ENCODE measurements at places on chromosomes 16 and 17. TPM values are rescaled to one million over a fixed set of nuclear protein-coding genes. Genes with fewer than 3 reads are reported as not detected.

DNA sequence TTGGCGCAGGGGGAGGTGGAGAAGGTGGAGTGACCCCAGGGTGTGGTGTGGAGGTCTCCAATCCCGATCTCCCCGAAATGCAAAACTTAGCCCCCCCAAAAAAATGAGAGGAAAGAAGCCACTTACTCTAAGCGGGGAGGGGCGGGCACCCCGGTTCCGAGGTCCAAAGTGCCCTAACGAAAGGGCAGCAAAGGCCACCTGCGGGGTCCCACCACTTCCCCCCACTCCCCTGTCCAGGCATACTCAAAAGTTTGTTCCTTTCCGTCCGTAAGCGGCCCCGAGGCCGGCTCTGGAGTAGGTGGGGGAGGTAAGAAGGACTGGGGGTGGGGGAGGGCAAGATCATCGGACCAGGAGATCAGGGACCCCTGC, 1.1 kb downstream of the TOX3 start:
- H3K4me3 ChIP-seq, result no peak overlapping the region
- no peaks in the 10 kb centered on the region for H3K36me3 ChIP-seq
- no peaks in the 10 kb centered on the region for H3K4me1 ChIP-seq
- no peak overlapping the region for H3K27ac ChIP-seq
- DNase-seq, result no peak
- peaks cover 40% of the 10 kb centered on the region for H3K27me3 ChIP-seq

DNA sequence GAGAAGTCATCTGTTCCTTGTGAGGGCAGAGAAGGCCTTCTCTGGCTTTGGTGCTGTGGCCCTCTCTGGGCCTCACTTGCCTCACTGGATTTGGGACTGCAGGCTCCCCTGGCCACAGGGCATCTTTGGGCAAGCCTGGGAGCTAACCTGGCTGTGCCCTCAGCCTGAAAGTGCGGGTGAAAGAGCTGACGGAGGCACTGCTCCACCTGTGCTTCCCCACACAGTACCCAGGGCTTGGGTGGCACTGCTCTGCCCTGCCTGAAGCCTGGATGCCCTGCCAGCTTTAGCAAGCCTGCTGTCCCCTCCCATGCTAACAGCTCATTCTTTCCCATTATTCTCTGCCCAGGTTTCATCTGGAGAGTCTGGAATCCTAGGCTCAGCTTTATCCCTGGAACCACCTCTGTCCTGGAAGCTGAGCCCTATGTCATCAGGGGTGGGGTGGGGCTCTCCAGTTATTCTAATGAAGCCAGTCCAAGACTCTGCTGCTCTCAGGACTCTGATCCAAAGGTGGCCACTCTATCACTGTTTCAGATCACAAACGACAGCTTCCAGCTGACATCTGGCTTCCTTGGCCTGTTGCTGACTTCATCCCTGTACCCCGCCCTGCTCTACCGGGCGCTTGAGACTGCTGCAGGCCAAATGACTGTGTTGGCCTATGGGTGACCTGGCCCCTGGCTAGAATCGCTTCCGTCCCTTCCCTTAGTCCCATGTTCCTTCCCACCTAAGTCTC, 29.3 kb downstream of the HIC1 start:
- H3K36me3 ChIP-seq, result peaks cover 25% of the 10 kb centered on the region
- DNase-seq, result no peak
- H3K4me1 ChIP-seq, result peaks cover 80% of the 10 kb centered on the region
- no peak overlapping the region for H3K4me3 ChIP-seq

DNA sequence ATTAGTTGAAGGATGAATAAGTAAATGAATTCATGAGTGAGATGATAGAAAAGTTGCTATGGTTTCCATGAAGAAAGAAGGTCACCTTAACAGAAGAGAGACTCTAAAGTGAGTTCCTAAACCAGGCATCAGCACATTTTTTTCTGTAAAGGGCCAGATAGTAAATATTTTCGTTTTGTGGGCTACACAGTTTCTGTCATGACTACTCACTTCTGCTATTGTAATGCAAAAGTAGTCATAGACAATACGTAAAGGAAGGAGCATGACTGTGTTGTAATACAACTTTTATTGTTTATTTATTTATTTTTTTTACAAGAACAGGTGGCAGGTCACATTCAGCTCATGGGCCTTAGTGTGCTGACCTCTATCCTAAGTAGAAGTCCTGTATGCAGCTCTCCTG, 426.1 kb upstream of the DYNLRB2 start:
- H3K4me1 ChIP-seq, result no peaks in the 10 kb centered on the region
- no peak for DNase-seq
- H3K36me3 ChIP-seq, result no peaks in the 10 kb centered on the region
- no peak overlapping the region for H3K4me3 ChIP-seq

- no peak for DNase-seq
- peak overlapping the region; percentile 80 for H3K27ac ChIP-seq
- H3K4me3 ChIP-seq, result peak overlapping the region; percentile 83
- peaks cover 38% of the 10 kb centered on the region for H3K4me1 ChIP-seq
Observed at GRCh38 chr16:53433509-53433908, 762 bp upstream of the RBL2 start.

- no peak for DNase-seq
- H3K4me1 ChIP-seq, result no peaks in the 10 kb centered on the region
- H3K27me3 ChIP-seq, result no peaks in the 10 kb centered on the region
- no peak overlapping the region for H3K27ac ChIP-seq
- peaks cover 26% of the 10 kb centered on the region for H3K36me3 ChIP-seq
Observed at GRCh38 chr17:37098910-37099664, 150.3 kb downstream of the AATF start.

DNA sequence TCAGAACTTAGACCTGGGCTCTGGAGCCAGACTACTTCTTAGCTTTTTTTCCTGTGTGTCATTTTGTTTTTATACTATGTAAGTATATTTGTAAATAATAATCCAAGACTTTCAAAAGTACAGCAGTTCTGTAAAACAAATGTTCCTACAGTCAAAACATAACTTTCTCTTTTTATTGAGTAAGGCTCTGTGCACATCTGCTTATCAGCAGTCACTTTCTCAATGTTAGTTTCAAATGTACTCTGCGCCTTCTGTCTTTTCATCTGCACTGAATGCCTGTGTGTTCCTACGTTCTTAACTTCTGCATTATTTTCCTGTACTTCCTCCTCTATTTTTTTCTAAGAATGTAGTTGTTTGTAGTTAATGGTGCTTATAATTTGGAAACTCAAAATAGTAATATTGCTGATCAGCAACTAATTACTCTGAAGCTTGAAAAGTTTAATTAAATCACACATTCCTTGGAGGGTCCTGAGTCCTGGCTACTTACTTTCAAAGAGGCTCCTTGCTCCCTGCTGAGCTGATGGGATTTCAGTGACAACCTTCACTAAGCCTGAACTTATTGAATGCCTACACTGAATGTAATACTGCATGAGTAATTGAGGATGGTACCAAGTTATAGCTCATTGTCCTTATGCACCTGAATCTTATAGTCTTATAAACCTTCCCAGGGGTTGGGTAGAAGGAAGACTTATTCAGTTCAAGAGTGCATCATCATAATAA, 329.9 kb downstream of the KCNJ2 start:
- H3K27ac ChIP-seq, result no peak overlapping the region
- H3K36me3 ChIP-seq, result no peaks in the 10 kb centered on the region
- DNase-seq, result no peak

DNA sequence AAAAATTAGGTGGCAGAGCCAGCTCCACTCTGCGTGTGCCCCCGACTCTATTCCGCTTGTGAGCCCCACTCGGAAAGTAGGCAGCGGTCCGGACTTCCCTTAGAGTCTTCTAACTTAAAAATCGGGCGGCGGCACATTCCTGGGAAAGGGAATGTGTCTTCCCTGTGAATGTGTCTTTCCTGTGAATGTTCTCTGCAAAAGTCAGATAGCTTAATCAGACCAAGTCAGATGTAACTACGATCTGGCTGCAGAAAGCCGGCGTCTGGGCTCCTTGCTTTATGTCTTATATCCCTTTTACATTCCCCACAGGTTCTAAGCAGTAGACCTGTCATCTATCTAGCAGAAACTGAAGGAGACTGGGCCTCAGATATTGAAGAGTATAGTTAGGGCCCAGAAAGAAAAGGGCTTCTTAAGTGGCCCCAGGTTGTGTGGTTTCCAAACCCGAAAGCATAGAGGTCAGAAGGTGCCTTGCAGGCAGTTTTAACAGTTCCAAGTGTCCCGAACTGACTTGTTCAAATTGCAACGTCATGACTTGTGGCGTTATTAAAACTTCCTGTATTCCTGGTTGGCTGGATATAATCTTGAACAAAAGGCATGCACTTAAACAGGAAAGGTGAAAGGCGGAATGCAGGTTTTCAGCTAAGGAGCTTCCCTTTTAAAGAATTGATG, 601 bp downstream of the PHKB start:
- peaks cover 53% of the 10 kb centered on the region for H3K4me1 ChIP-seq
- peak overlapping the region; percentile 90 for H3K27ac ChIP-seq
- H3K27me3 ChIP-seq, result no peaks in the 10 kb centered on the region
- peaks cover 26% of the 10 kb centered on the region for H3K36me3 ChIP-seq
- H3K4me3 ChIP-seq, result peak overlapping the region; percentile 90

- peaks cover 28% of the 10 kb centered on the region for H3K36me3 ChIP-seq
- H3K27me3 ChIP-seq, result no peaks in the 10 kb centered on the region
- no peak overlapping the region for H3K27ac ChIP-seq
- peaks cover 6% of the 10 kb centered on the region for H3K4me1 ChIP-seq
- H3K4me3 ChIP-seq, result no peak overlapping the region
Observed at GRCh38 chr16:84499638-84500037, 4.8 kb downstream of the MEAK7 start.

DNA sequence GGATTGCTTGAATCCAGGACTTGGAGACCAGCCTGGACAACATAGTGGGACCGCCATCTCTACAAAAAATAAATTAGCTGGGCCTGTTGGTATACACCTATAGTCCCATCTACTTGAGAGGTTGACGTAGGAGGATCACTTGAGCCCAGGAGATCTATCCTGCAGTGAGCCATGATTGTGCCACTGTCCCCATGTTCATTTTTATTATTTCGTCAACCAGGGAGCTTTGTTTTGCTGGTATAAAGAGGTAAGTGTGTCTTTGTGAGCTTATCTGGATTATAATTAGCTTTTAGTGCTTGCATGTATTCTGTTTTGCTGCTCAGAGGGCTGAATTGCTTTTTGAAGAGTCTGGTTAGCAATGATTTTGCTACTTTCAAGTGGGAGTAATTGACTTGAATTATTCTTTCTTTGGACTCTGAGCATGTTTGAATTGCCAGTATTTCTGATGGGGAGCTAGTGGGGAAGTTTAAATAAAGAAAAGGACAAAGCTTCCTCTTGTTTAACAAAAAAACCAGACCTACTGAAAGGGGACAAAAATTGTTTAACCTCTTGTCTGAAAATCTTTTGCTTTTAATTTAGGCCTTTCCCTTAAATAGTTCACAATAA, 31.6 kb upstream of the BCAS3 start:
- H3K4me1 ChIP-seq, result peaks cover 15% of the 10 kb centered on the region
- H3K27ac ChIP-seq, result no peak overlapping the region
- peaks cover 21% of the 10 kb centered on the region for H3K36me3 ChIP-seq

GRCh38 chr17:35877345-35878029, 2.7 kb downstream of the CCL5 start:
- H3K36me3 ChIP-seq, result peaks cover 22% of the 10 kb centered on the region
- DNase-seq, result no peak
- H3K27me3 ChIP-seq, result no peaks in the 10 kb centered on the region

GRCh38 chr17:81018044-81018802, 16.7 kb upstream of the BAIAP2 start:
- no peaks in the 10 kb centered on the region for H3K27me3 ChIP-seq
- peaks cover 31% of the 10 kb centered on the region for H3K4me1 ChIP-seq
- peak overlapping the region; percentile 82 for H3K4me3 ChIP-seq
- peaks cover 2% of the 10 kb centered on the region for H3K36me3 ChIP-seq
- DNase-seq, result peak; percentile 30

GRCh38 chr16:67186550-67186950, 2.8 kb upstream of the MATCAP1 start:
- no peak overlapping the region for H3K27ac ChIP-seq
- peaks cover 18% of the 10 kb centered on the region for H3K4me1 ChIP-seq
- H3K4me3 ChIP-seq, result no peak overlapping the region
- peaks cover 8% of the 10 kb centered on the region for H3K27me3 ChIP-seq
- DNase-seq, result no peak
- no peaks in the 10 kb centered on the region for H3K36me3 ChIP-seq

- peaks cover 8% of the 10 kb centered on the region for H3K27me3 ChIP-seq
- H3K36me3 ChIP-seq, result peaks cover 2% of the 10 kb centered on the region
- H3K27ac ChIP-seq, result peak overlapping the region; percentile 95
- H3K4me3 ChIP-seq, result peak overlapping the region; percentile 97
Observed at GRCh38 chr17:68290268-68290954, 516 bp downstream of the SLC16A6 start.

DNA sequence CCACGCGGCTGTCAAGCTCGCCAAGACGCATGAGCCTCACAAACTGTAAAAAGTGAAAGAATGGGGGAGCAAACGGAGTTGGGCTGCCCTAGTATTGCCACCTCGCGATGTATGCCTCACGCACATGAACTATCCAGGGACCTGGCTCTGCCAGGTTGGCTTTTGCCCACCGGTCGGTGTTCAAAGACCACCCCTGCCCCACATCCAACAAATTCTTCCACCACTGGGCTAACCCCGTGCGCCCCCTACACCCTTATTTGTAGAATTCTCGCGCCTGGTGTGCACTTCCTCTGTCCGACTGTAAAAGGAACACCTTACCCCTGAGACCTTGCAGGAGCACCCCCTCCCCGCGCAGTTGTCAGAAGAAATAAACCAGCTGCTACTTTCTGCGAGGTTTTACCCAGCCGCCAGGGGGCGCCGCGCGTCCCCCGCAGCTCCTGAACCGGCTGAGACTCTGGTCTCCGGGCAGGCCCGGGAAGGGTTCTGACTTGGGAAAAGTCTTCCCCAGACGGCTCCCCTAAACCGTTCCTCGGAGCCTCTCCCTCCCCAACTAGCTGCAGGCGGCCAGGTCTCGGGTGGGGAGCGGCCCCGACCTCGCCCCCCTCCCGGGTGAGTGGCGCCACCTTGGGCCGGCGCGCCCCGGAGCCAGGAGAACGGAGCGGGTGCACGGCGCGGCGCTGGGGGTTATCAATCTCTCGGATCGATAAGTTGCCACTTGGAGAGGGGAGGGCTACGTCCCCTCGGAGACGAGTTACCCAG, 1.7 kb upstream of the ZNF423 start:
- peak overlapping the region; percentile 84 for H3K4me3 ChIP-seq
- H3K27ac ChIP-seq, result peak overlapping the region; percentile 49
- no peaks in the 10 kb centered on the region for H3K36me3 ChIP-seq
- peaks cover 5% of the 10 kb centered on the region for H3K4me1 ChIP-seq

DNA sequence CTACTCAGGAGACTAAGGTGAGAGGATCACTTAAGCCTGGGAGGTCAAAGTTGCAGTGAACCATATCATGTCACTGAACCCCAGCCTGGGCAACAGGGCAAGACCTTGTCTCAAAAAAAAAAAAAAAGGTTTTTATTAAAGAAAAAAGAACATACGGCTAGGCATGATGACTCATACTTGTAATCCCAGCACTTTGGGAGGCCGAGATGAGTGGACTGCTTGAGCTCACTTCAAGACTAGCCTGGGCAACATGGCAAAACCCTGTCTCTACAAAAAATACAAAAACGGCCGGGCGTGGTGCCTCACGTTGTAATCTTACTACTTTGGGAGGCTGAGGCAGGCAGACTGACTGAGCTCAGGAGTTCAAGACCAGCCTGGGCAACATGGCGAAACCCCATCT, 38.4 kb downstream of the RANBP10 start:
- H3K27me3 ChIP-seq, result no peaks in the 10 kb centered on the region
- H3K4me1 ChIP-seq, result no peaks in the 10 kb centered on the region
- no peak overlapping the region for H3K4me3 ChIP-seq
- no peak for DNase-seq

Gene ALOX15
- not detected for total RNA-seq

Gene KRT33A
- not detected for total RNA-seq

Gene ADGRG1
- total RNA-seq, result 6.4 TPM

Gene KRT222
- not detected for total RNA-seq

Gene ABCC11
- not detected for total RNA-seq

All from activated T-helper 1 cell treated with anti-CD3 and anti-CD28 coated beads, Interleukin-12 subunit alpha, Interleukin-12 subunit beta, Interleukin-2, Interleukin-4 antibody, amounts not matched to agents 30 ng/mL and 10 ng/mL and 1 ng/mL, durations not matched to agents 14 hours and 24 hours and 36 hours (primary cell).